ENCODE measurements at places on chromosomes 3 and 15. TPM values are rescaled to one million over a fixed set of nuclear protein-coding genes. Genes with fewer than 3 reads are reported as not detected.

The AADACL2 gene
- not detected for total RNA-seq

The DUOX2 gene
- total RNA-seq = not detected

The FOXB1 gene
- total RNA-seq = not detected

The DAZL gene
- total RNA-seq = not detected

The P3H2 gene
- 16.0 TPM for total RNA-seq

The LCMT2 gene
- total RNA-seq = 7.3 TPM

The CPOX gene
- 14.3 TPM for total RNA-seq

The NGLY1 gene
- 29.8 TPM for total RNA-seq

The SMAD6 gene
- total RNA-seq = 24.2 TPM

The RTP3 gene
- total RNA-seq = not detected

The CAPN3 gene
- 0.96 TPM for total RNA-seq

The TTC21A gene
- total RNA-seq = 3.6 TPM

The ATP8B4 gene
- total RNA-seq = 0.29 TPM

The UACA gene
- total RNA-seq = 119 TPM

The SNURF gene
- total RNA-seq = 16.3 TPM

The CCR3 gene
- not detected for total RNA-seq

The GPR87 gene
- 0.33 TPM for total RNA-seq

The UBE2E2 gene
- total RNA-seq = 73.8 TPM

The LMCD1 gene
- total RNA-seq = 25.8 TPM

The ITIH3 gene
- not detected for total RNA-seq

The BUB1B gene
- total RNA-seq = 14.0 TPM

The CCDC33 gene
- total RNA-seq = not detected

The RTP1 gene
- not detected for total RNA-seq

The ARL8B gene
- total RNA-seq = 58.1 TPM

The ZBTB20 gene
- total RNA-seq = 29.4 TPM

The MEIS2 gene
- total RNA-seq = 10.1 TPM

The LRRIQ4 gene
- 0.19 TPM for total RNA-seq

The PPIB gene
- 727 TPM for total RNA-seq

The USP50 gene
- total RNA-seq = not detected

The ZIC1 gene
- total RNA-seq = not detected

The SKIL gene
- total RNA-seq = 83.4 TPM

The FANCD2OS gene
- total RNA-seq = not detected

The SATB1 gene
- 8.7 TPM for total RNA-seq

The MITF gene
- total RNA-seq = 2.1 TPM

The SPTBN5 gene
- 15.2 TPM for total RNA-seq

The NRG4 gene
- not detected for total RNA-seq

The TIMP4 gene
- 0.98 TPM for total RNA-seq

The RGMA gene
- 0.10 TPM for total RNA-seq

The ARGFX gene
- total RNA-seq = not detected

The KLHL40 gene
- total RNA-seq = not detected

The GLCE gene
- total RNA-seq = 163 TPM

The ADAMTSL3 gene
- total RNA-seq = under 0.01 TPM

The HPS3 gene
- 17.8 TPM for total RNA-seq

The LEKR1 gene
- total RNA-seq = 0.33 TPM

The MFAP1 gene
- 21.0 TPM for total RNA-seq

The ZBTB47 gene
- total RNA-seq = 22.9 TPM

The BOC gene
- not detected for total RNA-seq

The ADAMTS17 gene
- not detected for total RNA-seq

The IL12A gene
- 0.33 TPM for total RNA-seq

The DISP2 gene
- under 0.01 TPM for total RNA-seq

The RASL12 gene
- not detected for total RNA-seq

The SH2D7 gene
- total RNA-seq = not detected

The MYZAP gene
- total RNA-seq = 14.4 TPM

The TMEM158 gene
- 1.9 TPM for total RNA-seq

The ALDH1A3 gene
- 38.6 TPM for total RNA-seq

The SSUH2 gene
- 0.10 TPM for total RNA-seq

The FAM107A gene
- total RNA-seq = 16.0 TPM

All from vein endothelial cell (primary cell).